ENCODE measurements at places on chromosomes 1 and 21.

DNA sequence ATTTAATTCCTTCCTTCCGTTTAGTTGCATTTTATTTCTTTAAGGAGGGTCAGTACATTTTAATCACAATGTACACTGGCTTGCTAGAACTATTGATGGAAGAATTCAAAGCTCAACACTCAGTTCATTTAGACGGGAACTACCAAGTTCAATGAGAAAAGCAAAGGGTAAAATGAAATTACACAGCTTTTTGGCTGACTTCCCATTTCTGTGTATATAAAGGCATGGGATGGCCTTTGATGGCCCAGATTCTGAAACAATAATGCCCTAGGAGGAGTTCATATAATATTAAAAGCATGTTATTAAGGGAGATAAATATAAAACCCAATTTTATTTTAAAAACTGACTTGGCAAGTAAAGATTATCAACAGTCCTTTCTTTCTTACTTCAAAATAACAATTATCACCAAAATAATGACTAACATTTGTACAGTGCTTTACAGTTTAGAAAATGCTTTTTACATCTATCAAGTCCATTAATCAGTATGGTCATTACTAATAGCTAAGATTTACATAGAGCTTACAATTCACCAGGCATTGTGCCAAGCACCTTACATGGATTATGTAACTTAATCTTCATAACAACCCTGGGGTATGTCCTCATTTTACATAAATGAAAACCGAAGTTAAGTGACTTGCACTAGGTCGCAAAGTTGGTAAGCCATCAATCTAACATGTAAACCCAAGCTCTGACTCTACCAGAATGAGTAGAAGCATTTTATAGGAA lies 402.4 kb downstream of the OMA1 start:
- no peak for DNase-seq

- DNase-seq, result no peak
Measured at GRCh38 chr1:221166559-221167318, 287.5 kb downstream of the HLX start.

GRCh38 chr1:240575981-240576662 lies 35.8 kb downstream of the GREM2 start:
- DNase-seq, result peak; percentile 75

- no peak for DNase-seq
Measured at GRCh38 chr1:24992124-24992760, 62.2 kb upstream of the RUNX3 start.

DNA sequence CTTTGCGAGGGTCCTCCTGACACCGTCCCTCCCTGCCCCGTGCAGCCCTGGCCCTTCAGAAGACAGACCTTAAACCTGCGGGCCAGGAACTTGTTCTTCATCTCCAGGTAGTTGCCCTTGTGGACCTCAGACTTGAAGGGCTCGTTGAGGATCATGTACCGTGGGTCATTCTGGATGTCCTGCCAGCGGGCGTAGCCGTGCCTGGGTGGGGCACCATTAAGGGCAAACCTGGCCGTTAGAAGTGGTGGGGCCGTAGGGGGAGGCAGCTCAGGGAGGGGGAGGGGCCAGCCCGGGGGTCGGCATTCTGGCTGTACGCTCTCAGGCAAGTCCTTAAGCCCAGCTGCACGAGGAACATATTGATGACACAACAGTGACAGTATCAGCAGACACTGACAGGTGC lies 64.6 kb downstream of the KCNAB2 start:
- no peak for DNase-seq

DNA sequence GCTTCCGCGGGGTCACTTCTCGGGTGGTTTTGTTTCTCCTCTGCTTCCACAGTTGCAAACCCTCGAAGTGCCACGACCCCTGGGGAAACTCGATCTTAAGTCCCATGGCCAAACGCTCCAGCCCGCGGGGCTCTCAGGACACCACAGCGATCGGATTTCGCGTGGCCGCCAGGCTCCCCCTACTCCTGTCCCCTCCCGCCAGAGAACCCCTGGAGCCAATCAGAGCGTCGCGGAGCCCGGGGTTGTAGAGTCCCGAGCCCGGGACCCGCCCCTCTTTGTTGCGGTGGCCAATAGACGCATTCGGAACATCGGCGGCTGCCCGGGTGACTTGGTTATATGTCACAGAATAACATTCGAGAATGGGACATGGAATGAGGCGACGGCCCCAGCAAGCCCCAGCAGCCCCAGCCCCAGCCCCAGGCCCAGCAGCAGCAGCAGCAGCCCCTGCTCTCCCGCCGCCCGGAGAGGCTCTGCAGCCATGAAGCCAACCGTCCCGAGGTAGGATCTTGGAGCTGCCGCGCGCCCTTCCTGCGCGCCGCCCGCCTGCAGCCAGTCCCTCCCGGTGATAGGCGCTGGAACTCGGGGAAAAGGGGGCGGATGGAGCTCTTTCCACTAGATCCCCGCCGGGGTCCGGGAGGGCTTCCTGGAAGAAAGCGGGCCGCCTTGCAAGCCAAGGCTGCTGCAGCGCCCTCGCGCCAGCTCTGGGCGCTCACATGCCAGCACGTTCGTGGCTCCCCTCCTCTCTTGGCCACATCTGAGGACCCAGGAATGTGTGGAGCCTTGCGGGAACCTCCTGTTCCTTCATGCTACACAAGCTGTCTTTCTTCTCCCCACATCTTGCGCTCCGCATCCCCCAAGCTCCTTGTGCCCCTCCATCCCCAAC lies at the start of gene VASH2:
TSS of gene VASH2 (plus strand) at position 299 of the 883 bp plus-strand sequence. CDS start 1,002 bp downstream, outside the sequence.
- peak; percentile 97 for DNase-seq

DNA sequence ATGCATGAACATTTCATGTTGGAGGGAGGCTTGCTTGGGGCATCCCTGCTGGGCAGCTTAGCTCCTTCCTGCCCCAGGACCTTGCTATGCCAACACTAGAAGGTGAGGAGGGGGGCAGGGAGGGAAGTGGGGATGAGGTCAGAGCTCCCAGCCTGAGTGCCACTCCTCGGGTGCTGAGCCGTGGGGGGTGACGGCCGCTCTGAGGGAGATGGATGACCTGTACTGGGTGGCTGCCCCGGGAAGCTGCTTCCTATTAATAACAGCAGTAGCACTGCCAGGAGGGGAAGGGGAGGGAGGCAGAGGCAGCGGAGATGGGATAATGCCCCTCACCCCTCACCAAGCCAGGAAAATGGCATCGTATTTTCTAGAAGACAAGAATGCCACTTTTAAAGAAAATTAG lies 60.6 kb downstream of the UBIAD1 start:
- DNase-seq, result no peak

- DNase-seq, result no peak
Measured at GRCh38 chr1:233121947-233122559, 171.6 kb downstream of the NTPCR start.

DNA sequence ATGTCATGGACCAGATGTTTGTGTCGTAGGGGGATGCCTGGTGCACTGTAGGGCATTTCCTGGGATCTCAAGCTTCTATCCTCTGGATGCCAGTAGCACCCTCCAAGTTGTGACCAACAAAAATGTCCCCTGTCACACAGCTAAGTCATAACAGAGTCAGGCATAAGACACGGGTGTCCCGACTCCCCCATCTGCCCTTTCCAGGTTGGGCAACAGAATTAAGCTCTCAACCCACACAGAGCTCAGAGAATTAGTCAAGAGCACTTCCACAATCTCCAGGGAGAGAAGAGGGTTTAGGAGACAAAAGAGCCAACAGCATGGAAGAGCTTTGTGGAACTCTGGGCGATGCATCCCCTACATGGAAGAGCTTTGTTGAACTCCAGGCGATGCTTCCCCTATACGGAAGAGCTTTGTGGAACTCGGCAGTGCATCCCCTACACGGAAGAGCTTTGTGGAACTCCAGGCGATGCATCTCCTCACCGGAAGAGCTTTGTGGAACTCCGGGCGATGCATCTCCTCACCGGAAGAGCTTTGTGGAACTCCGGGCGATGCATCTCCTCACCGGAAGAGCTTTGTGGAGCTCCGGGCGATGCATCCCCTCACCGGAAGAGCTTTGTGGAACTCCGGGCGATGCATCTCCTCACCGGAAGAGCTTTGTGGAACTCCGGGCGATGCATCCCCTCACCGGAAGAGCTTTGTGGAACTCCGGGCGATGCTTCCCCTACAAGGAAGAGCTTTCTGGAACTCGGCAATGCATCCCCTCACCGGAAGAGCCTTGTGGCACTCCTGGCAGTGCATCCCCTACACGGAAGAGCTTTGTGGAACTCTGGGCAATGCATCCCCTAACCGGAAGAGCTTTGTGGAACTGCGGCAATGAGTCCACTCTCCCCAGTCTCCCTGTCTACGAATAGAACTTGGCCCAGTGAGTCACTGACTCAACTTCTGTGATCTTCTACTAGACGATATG lies 422.7 kb downstream of the KIF26B start:
- no peak for DNase-seq

- no peak for DNase-seq
Measured at GRCh38 chr1:5119366-5120234, 465.2 kb downstream of the AJAP1 start.

GRCh38 chr1:156627313-156627880 lies 8.2 kb downstream of the HAPLN2 start:
- no peak for DNase-seq

- DNase-seq, result peak; percentile 74
Measured at GRCh38 chr1:149942207-149942606, 5.5 kb upstream of the MTMR11 start.

DNA sequence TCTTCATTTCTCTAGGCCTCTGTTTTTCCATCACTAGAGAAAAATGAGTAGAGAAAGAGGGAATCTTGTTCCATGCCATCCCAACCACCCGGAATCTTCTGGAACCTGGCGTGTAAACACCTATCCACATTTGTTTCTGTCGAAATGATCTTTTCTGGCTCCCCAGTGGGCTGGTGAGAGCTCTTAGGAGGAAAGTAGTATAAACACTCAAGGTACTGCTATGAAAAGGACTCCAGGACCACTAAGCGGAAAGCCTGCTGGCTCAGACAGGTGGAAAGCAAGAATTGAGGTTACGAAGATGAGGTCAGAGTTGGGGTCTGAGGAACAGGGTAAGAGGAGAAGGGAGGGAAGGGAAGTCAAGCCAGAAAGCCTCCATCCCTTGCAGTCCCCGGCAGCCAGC lies 90.8 kb downstream of the PLXNA2 start:
- no peak for DNase-seq
